Naive thymus-derived CD4-positive, alpha-beta T cell (primary cell): ENCODE measurements at places on chromosomes 5 and 9.

- no peak for DNase-seq
Measured at GRCh38 chr5:172379481-172379880, 74.8 kb downstream of the SH3PXD2B start.

DNA sequence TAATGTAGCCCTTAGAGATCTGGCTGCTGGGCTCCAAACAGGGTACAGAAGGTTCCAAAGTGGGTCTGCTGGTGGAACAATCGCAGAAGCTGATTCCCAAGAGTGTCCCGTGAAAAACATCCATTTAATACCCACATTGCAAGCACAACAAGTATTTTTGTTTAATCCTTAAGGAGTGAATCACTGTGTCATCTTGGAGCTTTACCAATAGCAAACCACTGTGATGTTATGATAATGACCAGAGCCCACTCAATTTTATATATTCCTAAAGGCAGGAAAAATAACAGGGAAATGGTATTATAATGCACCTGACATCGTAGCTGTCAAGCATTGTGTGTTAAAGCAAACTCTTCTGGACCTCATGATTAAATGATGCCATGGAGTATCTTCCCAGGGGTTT, 291.9 kb downstream of the FBXL7 start:
- DNase-seq: no peak

DNA sequence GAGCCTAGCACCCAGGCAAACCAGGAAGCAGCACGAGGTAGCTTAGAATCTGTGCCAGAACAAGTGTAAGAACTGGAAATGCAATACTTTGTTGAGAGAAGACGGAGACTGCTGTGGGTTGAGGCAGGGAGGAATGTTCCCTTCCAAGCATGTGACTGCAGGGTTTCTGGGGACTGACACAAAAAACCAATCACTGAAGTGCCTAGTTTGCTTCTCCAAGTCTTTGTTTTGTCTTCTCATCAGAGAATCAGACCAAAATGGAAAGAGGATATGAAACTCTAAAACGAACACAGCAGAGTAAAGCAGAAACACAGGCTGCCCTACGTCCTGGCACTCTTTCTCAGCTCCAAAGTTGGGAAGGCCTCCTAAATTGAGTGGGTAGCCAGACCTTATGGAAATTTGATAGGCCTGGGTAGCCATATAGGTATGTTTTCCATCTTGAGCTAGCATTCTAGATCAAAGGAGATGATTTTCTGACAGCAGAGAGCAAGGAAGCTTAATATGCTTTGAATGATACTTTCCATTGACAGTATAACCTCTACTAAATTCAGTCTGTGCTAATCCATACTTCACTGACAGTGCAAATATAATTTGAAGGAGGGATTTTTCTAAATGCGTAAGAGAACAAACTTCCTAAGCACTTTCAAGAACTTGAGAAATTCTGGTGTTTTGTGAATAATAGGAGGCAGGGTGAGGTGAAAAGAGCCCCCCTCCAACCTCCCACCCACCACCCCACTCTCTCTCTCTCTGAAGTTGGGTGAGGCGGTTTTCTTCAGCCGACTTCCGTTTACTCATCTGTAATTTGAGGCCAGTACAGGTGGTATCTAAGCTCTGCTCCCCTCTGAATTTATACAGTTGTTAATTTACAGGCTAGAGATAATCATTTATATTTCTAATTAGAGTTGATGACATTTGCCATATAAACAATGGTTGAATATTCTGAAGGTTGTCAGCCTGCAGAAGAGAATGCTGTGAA, 5.5 kb downstream of the ADRB2 start:
- no peak for DNase-seq

DNA sequence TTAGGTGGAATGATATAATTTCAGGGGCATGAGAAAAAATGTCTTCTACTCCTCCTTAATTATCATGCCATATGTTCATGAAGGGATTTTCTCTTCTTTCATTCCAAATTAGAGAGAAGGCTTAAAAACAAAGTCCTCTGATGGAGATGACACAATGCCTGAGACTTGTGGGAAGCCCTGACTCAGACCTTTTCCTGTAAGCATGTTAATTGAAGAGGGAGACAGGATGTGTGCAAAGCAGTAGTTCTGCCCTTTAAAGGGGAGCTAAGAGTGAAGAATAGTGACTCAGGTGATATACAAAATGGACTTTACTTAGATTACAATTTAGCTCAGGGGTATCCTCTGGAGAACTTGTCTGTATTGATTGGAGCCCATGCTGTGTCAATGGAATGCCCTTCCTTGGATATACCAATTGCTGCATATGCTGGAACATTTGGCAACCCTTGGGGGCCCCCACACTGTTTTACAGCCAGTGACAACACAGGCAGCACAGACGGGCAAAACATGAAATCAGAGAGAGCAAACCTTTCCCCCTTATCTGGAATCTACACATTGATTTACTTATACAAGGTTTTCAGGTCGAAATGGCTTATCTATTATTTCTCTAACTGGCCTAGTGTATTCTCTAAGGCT, 81.3 kb downstream of the IZUMO3 start:
- DNase-seq: no peak
